ENCODE measurements at places on chromosomes 5 and 9.

- no peak for DNase-seq
Measured at GRCh38 chr5:38011668-38012188, 171.9 kb upstream of the GDNF start.

DNA sequence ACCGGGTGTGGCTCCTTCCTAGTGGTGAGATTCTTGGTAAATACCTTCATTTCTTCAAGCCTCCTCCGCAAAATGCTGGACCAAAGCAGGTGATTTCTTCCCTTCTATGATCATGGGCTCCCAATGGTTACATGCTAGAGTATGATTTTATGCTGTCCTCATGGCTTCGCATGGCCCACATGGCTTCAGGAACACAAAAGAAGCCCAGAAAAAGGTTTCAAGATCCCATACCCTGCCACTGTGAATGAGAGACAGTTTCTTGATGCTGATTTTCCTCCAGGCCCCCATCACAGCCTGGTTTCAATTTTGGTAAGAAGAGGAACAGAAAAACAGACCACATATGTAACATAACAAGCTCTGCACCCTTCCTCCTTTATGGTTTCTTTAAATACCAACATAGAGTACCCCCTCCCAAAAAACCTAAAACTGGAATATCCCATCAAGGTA is 2.4 kb upstream of the RXFP3 start:
- no peak for DNase-seq

DNA sequence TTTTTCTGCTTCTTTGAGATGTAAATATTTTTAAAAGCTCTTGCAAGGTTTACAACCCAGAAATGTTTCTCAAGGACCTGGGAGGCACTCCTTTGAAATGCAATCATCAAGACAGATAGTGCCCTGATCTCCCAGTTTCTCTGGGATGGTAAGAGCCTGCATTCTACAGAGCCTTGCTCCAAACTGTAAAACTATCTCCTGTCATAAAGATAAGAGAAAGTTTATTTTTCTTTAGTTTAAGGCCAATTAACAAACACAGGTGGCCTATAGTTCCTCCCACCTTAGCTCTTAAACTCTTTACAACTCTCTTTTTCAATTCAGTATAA is 1231.1 kb upstream of the NUDT12 start:
- no peak for DNase-seq

GRCh38 chr5:157599565-157599964 is 24.0 kb upstream of the ADAM19 start:
- no peak for DNase-seq

DNA sequence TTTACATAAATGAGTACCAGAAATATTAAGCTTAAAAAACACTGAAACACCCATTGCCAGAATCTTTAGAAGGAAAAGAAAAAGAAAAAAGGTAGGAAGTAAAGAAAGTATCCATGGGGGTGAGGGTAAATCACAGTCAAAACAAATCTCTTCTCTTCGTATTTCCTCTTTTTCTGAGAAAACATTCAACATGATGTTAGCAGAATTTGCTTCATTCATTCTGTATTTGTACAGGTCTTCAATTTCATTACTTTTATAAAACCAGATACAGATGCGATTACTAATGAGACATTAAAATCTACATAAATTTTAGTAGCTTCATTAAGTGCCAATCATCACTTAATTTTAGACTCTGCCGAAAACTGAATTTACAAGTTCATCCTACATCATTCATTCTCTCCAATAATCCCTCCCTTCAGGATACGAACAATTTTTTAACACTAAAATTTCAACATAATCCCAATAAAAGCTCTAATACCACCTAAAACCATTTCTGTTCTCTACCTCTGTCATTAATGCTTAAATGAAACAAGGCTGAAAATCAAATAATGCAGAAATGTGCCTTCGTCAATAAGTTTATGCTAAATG is 7.0 kb downstream of the NR3C1 start:
- no peak for DNase-seq

DNA sequence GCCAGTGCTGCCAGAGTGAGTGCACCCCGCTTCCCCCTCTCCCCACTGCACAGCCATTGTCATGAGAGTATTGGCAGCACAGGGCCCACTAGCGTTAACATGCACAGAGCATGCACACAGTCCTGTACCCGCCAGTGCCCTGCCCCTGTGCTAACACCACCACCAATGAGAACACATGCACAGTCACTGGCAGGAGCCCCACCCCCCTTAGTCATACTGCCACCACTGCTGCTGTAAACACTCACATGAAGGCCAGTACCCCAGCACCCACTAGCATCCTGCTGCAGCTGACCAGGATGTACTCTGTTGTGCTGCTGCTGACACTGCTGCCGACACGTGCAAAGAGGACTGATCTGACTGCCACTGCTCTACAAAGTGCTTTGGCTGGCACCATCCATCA is 19.5 kb upstream of the RANBP6 start:
- DNase-seq = no peak

GRCh38 chr5:142602720-142603245 is 83.1 kb downstream of the FGF1 start:
- DNase-seq = no peak

- no peak for DNase-seq
Measured at GRCh38 chr5:76724871-76725270, 8.9 kb downstream of the F2R start.

DNA sequence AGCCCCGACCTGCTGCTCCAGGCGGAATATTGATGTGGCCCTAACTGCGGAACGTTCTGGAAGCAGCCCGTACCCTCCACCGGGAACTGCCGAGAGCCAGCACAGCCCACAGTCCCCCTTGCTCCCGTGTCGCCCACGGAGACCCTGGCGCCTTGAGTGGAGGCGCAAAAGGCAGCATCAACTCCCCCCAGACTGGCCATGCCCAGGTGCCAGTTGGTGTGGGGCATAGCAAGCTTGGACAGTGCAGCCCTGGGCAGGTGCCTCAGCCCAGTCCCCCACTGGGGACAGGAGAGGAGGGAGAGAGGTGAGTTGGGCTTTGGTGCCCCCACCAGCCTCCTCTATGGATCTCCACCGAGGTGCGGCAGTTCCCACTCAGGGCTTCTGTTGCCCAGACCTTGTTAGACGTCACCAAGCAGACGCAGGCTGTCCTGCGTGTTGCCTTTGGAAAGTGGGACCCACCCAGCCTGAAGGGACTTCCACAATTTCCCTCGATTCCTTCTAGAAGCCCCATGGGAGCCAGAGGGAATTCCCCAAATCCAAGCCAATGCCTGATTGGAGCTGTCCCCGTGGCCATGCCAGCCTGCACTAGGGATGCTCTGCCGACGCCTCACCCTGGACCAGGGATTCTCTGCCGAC is 19.8 kb upstream of the NRARP start:
- no peak for DNase-seq

GRCh38 chr5:9790276-9790675 is 160.1 kb upstream of the TAS2R1 start:
- no peak for DNase-seq

- DNase-seq = no peak
Measured at GRCh38 chr9:19533373-19533772, 124.6 kb downstream of the ACER2 start.

DNA sequence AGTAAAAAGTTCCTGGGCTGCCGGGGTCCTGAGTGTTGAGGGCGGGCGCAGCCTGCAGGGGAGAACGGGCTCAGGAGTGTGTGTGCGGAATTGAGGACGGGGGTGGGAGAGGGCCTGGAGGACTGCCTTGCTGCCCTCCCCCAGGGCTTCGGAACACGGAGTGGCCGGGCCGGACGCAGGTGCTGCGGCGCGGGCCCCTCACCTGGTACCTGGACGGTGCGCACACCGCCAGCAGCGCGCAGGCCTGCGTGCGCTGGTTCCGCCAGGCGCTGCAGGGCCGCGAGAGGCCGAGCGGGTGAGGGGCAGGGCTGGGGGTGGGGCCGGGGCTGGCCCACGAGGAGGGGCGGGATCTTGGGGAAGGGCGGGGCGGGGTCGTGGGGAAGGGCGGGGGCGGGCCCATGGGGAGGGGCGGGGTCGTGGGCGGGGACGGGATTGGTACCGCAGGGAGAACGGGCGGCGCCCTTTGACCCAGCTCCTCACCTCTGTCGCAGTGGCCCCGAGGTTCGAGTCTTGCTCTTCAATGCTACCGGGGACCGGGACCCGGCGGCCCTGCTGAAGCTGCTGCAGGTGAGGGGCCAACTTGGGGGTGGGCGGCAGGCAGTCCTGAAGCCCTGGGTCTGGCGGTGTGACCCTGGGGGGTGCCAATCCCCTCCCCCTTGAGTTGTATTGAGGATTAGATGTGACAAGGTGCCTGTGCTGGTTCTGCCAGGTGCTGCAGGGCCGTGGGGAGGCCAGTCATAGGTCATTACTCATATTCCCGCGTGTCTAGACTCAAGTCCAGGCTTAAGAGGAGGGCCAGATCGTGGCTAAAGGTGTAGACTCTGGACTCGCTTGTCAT is 7.1 kb downstream of the FPGS start:
- DNase-seq = no peak

- DNase-seq = no peak
Measured at GRCh38 chr5:173454361-173454735, 126.1 kb upstream of the STC2 start.

- no peak for DNase-seq
Measured at GRCh38 chr9:85421641-85422040, 320.1 kb downstream of the AGTPBP1 start.

DNA sequence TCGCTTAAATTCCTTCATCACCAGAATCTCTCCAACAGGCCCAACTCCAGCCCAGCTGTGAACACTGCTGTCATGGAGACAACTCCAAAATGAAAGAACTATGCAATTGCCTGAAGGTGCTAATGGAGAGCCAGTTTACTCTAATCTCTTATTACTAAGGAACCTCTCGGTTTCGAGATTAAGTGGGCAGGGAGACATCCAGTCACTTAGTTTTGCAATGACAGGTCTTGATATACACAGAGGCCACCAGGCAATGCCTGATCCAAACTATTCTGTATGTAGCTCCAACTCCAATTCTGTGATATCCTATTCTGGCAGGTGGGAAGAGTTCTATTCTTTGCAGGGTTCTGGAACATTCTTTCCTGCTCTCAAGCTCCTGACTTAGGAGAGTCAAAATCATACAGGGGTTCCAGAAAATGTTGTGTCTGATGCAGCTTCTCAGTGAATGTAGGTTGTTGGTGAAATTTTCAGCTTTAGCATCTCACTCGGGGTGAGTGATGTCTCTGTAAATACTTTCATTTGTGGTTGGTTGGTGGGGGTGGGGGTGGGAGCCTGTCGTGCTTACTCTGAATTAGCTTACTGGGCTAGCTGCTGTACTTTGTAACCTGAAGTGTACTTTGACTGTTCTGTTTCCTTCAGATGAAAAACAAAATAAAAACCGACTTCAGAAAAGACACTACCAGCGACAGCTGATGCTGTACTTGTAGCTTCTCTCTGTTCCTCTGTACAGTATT is 170.9 kb downstream of the PALM2AKAP2 start:
- DNase-seq = no peak

DNA sequence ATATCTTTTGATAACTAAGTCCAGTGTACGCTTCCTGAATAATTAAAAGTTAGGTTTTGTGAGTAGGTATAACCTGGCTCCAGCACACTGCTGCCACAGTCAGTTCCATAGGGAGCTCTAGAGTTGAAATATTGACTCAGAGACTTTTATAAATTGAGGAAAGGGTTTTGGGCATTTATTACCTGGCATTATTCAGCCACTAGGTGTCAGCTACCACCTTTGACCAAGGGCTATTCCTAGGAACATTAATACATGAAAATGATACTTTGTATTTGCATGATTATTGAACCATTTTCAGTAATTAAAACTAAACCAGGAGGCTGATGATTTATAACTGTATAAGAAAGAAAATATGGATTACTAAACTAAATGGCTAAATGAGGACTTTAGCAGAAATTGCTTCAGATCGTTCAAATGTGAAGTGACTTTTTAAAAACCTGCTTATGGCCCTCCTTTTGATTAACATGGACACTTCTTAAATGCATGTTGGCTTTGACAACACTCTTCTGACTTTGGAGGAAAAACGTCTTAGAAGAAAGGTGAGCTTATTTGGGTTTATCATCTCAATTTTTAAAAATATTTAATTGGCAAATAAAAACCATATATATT is 83.0 kb downstream of the SMC2 start:
- no peak for DNase-seq

DNA sequence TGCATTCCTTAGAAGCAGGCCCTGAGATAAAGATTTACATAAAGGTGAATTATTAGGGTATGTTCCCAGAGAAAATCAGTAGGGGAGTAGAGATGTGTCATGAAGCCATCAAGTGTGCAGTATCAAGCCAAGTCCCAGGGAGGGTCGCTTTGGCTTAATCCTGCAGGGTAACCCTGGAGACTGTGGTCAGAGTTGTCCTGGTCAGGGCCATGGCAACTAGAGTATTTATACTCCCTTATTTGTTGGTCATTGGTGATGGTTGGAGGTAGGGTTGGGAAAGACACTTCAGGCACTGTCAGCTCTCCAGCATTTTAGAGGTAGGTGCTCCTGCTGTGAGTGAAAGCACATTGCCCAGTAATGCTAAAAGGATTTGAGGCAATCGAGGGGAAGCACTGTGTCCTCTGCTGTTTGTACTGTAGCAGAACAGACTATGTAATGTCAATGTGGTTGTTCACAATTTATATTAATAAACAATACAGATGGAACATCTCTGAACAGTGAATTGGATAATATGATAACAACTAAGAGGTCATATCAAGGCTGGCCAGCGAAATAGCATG is 108.9 kb downstream of the GDNF start:
- DNase-seq = no peak

- DNase-seq = no peak
Measured at GRCh38 chr9:97064176-97064575, 25.2 kb upstream of the CTSV start.

DNA sequence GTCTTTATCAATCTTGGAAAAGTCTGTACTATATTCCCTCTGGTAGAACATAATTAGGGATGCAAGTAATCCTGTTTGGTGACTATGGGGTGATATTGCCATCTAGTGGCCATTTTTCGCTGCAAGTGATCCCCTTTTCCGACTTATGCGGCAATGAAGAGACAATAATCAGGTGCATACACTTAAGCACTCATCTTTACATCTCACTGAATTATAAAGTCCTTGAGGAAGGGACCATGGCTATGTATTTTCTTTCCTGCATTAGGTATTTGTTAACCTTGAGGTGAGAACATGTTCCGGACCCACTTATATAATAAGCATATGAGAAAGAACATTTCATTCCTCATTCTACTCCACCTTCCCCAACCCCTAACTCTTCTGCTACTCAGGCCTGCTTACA is 19.6 kb upstream of the LIX1 start:
- peak; percentile 29 for DNase-seq

GRCh38 chr5:42467572-42467971 is 44.3 kb downstream of the GHR start:
- no peak for DNase-seq

DNA sequence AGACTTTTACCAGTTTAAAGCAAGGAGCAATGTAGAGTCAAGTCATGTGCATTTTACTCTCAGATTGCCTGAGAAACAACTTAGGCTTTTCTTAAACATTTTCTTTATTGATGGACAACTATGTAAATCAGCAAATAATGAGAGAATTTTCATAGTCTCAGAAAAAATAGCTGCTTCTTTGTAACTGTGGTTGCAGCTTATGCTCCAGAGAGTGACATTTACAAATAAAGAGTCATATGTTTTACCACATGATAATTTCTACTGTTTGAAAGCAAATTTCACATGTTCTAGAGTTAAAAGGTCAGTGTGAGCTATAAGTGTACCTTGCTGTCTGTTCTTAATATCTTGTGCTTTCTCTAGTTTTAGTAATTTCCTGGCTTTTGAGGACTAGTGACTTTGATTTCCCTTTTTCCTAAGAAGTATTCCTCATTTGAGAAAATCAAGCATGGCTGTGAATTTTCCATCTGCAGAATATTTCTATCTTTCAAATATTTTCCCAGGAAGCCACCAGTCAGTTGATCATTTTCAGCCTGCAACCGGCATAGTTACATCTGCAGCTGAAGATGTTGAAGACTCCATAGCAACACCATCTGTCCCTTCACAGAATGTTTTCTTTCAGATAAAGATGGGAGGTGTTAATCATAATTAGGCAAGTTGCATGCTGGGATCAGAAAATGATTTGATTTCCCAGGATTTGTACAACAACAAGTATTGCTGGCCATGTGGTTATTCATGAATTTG is 229.9 kb downstream of the SGCD start:
- no peak for DNase-seq

Data from activated T-cell treated with anti-CD3 and anti-CD28 coated beads for 24 hours (primary cell).